ENCODE measurements at places on chromosomes 16 and 17. TPM values are rescaled to one million over a fixed set of nuclear protein-coding genes. Genes with fewer than 3 reads are reported as not detected.

The RNU2-1 gene
- total RNA-seq = not detected

The IGF2BP1 gene
- total RNA-seq = 137 TPM

The PKMYT1 gene
- total RNA-seq = 4.6 TPM

The SLC47A1 gene
- 1.9 TPM for total RNA-seq

The KRTAP9-2 gene
- not detected for total RNA-seq

The CLEC18B gene
- total RNA-seq = 3.4 TPM

The GAS2L2 gene
- total RNA-seq = 0.09 TPM

The KRTAP4-4 gene
- total RNA-seq = not detected

The LITAFD gene
- not detected for total RNA-seq

The NMRAL1 gene
- total RNA-seq = 47.1 TPM

All from neural progenitor cell (in vitro differentiated cells).